GM12878 (cell line): ENCODE measurements at places on chromosomes 6 and 20.

DNA sequence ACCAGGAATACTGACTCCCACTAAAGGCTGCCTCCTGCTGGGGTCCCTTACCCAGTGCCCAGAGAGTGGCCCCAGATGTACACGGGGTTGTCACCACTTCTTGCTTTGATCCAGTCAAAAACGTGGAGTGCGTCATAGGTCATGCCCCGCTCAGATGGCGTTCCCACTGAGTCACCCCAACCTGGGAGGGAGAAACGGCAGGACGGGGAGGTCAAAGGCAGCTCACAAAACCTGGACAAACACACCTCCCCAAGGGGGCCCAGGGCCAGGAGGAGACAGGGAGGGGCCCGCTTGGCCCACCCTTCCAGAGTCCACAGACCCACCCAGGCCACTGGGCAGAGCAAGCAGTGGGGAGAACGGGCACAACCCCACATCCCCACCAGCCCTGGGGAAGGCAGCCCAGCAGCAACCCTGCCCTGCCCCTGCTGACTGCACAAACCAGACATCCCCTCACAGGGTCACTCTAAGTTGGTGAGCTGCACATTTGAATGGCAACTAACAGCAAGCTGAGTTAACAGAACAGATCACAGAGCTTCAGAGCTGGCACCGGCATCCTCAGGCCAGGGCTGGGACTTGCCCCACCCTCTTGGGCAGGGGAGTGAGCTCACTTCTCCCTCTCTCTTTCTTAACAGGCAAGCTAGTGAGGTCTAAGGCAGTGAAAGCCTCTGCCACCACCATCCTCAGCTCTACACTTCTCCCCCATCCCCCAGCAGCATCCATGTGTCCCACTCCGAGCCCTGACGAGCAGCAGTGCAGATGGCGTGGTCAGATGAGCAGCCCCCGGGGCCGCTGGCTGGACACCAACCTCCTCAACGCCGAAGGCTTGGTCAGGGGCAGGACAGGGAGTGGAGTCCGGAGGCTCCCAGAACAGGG lies 61.7 kb downstream of the PYGB start:
- no peak for DNase-seq

GRCh38 chr20:9616455-9616805 lies 102.0 kb downstream of the LAMP5 start:
- no peak for DNase-seq

DNA sequence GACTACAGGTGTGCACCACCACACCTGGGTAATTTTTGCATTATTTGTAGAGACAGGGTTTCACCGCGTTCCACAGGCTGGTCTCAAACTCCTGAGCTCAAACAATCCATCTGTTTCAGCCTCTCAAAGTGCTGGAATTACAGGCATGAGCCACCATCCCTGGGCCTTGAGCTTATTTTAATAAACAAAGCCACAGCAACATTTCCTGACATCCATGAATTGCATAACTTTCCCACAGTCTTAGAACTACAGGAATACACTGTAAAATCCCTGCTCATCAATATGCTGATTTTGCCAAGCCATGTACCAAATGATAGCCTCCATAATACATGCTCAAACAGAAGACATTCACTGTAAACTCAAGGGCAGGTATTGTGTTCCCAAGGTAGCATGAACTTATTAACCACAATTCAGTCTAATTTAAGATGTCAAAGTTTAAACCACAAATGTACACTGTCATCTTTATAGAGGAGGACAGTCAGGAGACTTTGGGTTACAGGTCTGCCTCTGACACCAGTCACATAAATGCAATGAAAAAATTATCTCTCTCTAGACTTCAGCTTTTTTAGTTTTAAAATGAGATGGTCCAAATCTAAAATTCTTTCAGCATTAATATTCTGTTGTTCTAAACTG lies 40.0 kb downstream of the NUDT3 start:
- no peak for DNase-seq

DNA sequence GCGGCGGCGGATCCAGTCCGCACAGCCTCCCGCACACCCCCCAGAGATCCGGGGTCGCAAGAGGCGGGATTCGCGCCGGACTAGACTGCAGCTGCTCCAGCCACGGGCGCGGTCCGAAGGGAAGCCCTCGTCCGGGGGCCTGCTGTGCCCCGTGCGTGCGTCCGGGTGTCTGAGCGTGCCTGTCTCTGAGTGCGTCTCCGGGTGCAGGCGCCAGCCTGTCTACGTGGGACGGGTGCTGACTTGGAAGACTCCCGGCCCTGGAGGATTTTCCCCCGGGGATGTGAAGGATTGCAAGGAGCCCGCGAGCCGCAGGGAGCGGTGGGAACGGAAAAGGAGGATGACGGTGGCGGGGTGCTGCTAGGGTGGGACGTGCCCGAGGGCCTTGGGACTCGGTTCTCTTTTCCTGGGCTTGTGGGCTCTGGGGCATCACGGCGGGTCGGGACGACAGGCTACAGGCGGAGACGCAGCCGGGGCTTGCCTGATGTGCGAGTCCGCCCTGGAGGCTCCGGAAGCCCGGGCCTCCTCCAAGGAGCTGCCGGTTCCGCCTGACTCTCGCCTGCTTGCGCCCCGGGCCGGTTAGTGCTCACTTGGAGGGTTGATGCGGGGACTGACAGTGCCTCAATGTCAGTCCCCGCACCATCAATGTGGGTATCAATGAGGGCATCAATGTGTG lies 5.7 kb downstream of the MAFB start:
- DNase-seq, result no peak

DNA sequence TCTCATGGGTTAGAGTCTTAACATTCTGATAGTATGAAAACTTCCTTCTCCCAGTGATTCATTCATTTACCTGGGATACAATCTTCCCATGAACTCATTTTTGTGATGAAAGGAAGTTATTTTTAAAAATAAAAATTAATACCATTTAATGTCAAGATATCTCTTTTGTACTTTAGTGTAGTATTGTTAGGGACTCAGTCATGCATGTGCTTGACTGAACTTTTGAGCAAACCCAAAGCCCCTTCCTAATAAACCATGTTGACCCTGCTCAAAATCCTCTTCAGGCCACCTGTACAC lies 52.4 kb downstream of the RNF217 start:
- DNase-seq, result no peak

GRCh38 chr6:9499709-9500108 lies 915.2 kb downstream of the TFAP2A start:
- no peak for DNase-seq

DNA sequence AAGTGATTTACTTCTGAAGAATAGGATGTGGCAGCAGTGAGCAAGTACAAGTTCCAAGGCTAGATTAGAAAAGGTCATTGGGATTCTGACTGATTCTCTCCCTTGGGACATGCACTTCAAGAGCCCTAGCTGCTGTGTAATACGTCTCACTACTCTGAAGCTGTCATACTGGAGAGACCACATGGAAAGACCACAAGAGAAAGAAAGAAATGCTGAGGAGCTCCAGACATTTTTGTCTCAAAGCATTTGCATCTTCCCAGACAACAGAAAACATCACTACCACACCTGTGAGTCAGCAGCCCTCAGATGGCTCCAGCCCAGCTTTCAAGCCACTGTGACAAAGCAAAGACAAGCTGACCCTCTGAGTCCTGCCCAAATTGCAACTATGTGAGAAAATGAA lies 20.7 kb downstream of the TENT5A start:
- no peak for DNase-seq

DNA sequence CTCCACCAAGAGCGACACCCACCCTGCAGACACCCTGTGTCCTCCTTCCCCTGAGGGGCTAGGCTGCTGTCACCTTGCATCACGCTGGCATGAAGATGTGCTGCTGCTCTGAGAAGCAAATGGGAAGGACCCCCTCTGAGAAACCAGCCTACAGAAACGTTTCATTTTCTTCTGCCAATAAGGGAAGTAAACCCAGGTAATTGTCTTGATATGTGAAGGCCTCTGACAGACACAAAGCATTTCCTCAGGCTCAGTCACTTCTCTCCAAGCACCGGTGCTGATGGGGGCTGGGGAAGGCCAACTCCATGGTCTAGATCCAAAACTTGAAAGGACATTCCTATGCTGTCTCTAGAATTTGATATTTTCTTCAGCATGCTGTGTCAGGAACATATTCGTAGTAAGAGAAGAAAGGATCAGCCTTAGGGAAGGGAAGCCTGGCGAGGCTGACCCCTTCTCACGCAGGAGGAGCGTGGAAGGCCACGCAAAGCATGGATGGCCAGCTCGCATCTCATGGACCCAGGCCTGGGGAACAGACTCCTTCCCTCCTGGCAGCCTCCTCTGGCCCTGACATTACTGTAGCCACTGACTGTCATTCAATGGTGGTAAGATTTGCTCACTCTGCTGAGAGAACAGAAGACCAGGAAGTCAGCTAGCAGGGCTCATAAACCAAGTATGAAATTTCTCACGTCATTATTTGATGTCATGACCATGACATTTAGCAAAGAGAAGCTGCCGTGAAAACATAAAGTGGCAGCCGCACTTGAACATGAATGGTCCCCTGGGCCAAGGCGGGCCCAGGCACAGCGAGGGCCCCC lies 20.4 kb downstream of the ACSS1 start:
- DNase-seq, result no peak

GRCh38 chr6:111772381-111772780 lies 100.9 kb downstream of the FYN start:
- DNase-seq, result no peak

DNA sequence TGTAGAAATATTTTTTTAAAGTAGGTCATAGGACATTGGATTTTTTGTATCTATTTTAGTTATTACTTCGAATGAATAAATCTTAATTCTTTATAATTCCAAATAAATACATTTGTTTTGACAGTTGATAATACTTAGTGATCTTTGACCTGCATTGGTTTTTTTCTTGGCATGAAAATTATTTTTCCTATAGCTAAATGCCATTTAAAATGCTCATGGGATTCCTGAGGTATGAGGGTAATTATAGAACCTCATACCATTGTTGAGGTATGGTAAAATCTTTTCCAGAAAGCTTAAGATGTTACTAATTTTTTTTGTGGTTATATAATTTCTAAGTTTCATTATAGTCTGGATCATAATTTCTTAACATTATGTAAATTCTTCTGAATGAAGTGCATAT lies 8.3 kb downstream of the PM20D2 start:
- no peak for DNase-seq

- DNase-seq, result no peak
Observed at GRCh38 chr6:113050010-113050858, 703.1 kb downstream of the RFPL4B start.

GRCh38 chr6:46612645-46613044 lies 40.0 kb downstream of the CYP39A1 start:
- no peak for DNase-seq

GRCh38 chr6:5315881-5316280 lies 54.6 kb downstream of the FARS2 start:
- no peak for DNase-seq

DNA sequence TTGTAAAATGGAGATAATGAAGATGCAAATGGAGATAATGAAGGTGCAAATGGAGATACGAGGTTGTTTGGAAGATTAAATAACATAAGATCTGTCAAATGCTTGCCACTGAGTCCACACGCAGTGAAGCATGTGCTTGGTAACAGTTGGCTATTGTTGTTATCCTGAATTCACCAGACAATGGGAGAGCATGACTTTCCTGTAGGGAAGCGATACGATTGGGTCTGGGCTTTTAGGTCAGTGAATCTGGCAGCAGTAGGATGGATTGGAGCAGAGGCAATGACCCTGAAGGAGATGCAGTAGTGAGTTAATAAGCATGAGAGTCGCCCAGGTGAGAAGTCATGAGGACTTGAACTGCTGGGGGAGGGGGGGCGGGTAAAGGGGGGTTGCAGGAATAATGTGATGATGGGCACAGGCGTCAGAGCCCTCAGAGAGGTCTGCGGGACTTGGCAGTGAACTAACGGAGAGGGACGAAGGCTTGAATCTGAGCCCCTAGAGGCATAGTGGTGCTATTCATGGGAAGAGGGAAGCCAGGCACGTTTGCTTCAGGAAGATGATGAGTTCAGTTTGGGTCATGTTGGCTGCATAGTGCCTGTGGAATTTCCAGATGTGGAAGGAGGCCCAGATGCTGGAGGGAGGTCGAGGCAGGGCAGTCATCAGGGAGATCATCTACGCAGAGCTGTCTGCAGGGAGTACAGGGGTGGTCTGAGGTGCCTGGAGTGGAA lies 55.4 kb downstream of the ZDHHC14 start:
- no peak for DNase-seq

GRCh38 chr6:72987301-72987700 lies 238.0 kb downstream of the KHDC1L start:
- DNase-seq, result no peak
